NCI-H187 (cell line): ENCODE measurements at places on chromosomes 5 and 9.

GRCh38 chr5:134098690-134099089 is 15.8 kb upstream of the TCF7 start:
- no peak for DNase-seq

DNA sequence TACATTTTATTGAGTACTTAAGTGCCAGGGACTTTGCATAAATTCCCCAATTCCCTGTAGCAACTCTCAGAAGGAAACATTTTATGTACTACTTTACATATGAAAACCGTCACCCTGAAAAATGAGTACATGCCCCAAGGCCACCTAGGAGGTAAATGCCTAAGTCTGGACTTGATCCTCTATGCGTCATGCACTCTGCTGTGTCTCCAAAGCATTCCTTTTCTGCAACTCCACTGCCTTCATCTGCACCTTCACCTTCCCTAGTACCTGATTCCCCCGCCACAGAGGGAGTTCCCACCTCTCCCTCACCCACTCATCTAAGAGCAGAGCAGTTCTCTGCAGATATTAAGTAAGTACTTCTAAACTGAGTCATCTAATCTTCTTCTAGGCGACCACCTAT is 75.2 kb upstream of the HRH2 start:
- no peak for DNase-seq

DNA sequence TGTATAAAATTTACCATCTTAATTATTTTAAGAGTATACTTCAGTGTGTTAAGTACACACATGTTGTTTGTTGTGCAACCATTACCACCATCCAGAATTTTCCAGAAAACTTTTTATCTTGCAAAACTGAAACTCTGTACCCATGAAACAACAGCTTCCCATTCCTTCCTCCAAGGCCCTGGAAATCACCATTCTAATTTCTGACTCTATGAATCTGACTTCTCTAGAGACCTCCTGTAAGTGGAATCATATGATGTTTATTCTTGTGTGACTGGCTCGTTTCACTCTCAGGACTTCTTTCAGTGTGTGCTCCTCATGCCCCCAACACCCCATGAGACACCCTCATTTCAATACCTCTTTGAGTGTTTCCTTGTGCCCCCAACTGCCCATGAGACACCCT is 60.4 kb upstream of the COL15A1 start:
- no peak for DNase-seq

- no peak for DNase-seq
These were observed 247.5 kb downstream of the CD180 start for GRCh38 chr5:66949066-66949465.

DNA sequence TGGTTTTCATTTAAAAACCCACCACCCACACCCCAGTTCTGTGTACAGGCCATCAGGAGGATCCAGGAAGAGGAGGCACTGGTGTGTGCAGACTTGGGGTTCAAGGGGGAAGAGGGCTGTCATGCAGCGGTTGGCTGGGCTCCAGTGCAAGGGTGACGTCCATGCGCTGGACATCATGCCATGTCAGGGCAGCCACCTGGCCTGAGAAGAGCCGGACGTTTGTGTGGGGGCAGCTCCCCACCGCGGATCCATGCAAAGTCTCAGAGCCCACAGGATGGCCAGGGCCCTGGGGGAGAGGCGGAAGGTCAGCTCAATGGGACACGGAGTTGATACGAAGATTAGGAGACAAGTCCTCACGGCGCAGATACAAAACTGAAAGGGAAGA is 11.1 kb downstream of the BRD9 start:
- no peak for DNase-seq

DNA sequence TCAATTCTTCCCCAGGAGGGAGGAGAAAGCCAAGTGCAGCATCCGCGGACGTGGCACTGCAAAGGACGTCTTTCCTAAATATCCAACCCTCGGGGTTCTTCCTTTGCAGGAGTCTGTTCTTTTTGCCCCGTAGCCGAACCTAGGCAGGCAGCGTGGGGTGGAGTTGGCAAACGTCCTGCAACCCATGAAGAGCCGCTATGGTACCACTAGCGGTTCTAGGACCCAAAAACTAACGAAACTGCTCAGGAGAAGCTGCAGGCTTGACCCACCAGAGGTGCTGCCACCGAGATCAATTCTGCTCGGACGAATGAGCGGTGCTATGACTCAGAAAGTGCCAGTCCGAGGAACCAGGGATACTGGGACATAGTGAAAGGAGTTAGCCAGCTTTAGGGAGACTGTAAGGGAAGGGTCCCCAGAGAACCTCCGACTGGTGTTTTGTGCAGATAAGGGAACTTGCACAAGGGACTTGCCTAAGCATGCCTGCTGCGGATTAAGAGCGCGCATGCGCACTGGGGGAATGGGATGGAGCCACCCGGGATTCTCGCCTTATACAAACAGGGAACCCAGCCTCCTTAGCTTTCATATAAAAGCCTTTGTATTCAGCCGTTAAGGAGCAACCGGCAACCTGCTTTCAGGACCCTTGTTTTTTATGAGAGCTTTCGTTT is 32.7 kb downstream of the ANXA2R start:
- DNase-seq, result peak; percentile 99

- DNase-seq, result no peak
These were observed 180.2 kb downstream of the AUH start for GRCh38 chr9:91181541-91181940.

DNA sequence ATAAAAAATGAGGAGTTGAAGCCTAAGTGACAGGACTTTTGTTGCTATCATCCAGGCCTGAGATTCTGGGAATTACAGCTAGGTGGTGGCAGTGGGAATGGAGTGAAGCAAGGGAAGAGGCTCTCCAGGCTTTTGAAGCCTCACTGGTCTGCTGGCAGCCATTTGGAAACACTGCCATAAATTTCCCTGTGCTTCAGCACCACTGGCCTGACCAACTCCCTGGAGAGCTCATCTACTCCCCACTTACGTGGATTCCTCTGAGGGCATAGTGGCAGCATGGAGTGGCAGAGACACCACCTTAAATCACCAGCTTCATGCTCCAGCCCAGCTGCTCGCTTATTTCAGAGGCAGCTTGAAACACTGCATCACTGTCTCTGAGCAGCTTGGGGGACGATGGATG is 518.2 kb downstream of the TLR4 start:
- peak; percentile 4 for DNase-seq

DNA sequence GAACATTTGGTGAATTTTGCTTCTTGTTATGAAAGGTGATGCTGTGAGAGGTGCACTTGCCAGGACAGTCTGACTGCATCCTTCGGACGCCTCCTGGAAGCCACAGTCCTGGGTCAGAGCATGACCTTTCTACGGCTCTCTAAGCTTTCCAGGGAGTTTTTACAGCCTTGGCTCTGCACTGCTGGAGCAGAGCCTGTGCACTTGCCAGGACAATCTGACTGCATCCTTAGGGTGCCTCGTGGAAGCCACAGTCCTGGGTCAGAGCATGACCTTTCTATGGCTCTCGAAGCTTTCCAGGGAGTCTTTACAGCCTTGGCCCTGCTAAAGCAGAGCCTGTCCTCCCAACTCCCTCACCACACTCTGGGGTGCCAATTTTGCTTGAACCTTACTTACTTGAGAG is 49.6 kb downstream of the CCDC180 start:
- no peak for DNase-seq

DNA sequence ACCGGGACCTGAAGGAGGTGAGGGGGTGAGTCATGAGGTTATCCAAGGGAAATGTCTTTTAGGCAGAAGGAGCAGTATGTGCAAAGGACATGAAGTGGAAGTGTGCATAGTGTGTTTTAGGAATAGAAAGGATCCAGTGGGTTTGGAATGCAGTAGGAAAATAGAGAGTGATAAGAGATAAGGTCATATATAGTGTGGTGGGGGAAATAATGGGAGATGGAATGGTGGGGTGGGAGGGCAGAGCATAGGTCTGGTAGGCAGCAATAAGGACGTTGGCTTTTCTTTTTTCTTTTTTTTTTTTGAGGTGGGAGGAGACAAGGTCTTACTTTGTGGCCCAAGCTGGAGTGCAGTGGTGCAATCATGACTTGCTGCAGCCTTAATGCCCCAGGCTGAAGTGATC is 17.8 kb downstream of the SNX24 start:
- DNase-seq, result no peak

GRCh38 chr9:123096987-123097386 is 63.5 kb downstream of the GPR21 start:
- DNase-seq, result no peak

- no peak for DNase-seq
These were observed 55.4 kb upstream of the SGCD start for GRCh38 chr5:156271569-156271968.
